ENCODE measurements at places on chromosomes 7 and 10. TPM values are rescaled to one million over a fixed set of nuclear protein-coding genes. Genes with fewer than 3 reads are reported as not detected.

- no peak for DNase-seq
These were observed 553.3 kb downstream of the TFEC start for GRCh38 chr7:115477193-115477651.

GRCh38 chr7:120486164-120486563 is 213.2 kb downstream of the KCND2 start:
- DNase-seq: no peak

DNA sequence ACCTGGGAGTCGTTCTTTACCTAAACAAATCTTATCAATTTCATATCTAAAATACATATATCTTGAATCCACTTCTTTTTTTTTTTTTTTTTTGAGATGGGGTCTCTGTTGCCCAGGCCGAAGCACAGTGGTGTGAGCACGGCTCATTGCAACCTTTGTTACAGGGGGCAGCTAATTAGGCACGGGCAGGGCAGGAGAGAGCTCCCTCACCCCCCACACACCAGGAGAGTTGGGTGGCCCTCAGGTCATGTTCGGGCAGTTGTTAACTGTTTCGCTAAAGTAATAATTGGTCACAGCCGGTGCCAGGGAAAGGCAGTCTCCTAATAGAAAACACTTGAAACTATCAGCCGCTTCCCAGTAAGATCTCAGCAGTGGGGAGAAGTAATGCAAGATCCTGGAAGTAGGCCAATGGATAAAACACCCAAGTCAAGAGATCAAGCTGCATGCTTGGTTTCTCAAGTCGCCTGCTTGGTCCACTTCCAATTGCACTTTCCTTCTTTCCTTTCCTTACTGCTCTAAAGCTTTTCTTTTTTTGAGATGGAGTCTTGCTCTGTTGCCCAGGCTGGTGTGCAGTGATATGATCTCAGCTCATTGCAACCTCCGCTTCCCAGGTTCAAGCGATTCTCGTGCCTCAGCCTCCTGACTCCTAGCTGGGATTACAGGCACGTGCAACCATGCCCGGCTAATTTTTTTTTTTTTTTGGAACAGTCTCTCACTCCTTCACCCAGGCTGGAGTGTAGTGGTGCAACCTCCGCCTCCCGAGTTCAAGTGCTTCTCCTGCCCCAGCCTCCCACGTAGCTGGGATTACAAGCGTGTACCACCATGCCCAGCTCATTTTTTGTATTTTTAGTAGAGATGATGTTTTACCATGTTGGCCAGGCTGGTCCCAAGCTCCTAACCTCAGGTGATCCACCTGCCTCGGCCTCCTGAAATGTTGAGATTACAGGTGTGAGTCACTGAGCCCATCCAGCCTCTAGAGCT is 21.3 kb upstream of the EFCAB10 start:
- DNase-seq: no peak

The GLUD1 gene
- 157 TPM for total RNA-seq

The STARD3NL gene
- 31.1 TPM for total RNA-seq

Measured in ureter (tissue), 1 donor.